ENCODE measurements at places on chromosomes 5 and 9.

GRCh38 chr5:78574731-78575161 is 73.8 kb downstream of the LHFPL2 start:
- no peak for DNase-seq

DNA sequence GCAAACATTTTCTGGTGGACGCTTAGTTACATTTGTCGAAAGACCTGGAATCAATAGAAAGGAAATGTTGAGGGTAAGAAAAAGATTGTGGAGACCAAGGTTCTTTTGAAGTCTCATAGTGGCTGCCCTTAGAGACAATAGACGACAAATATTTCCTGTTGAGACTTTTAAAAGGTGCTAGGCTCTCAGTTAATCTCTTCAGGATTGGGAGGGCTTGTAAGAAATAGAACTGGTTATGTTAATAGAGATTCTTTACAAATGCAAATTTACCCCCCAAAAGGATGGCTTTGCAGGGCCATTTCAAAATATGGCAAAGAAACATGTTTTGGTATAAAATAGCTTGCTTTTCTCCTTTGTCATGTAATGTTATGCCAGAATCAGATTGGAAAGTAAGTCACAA is 428.2 kb upstream of the CTNND2 start:
- no peak for DNase-seq

GRCh38 chr9:104774132-104774531 is 10.2 kb downstream of the NIPSNAP3B start:
- DNase-seq, result no peak

- DNase-seq, result no peak
These were observed 364 bp upstream of the SFXN1 start for GRCh38 chr5:175478008-175478383.

DNA sequence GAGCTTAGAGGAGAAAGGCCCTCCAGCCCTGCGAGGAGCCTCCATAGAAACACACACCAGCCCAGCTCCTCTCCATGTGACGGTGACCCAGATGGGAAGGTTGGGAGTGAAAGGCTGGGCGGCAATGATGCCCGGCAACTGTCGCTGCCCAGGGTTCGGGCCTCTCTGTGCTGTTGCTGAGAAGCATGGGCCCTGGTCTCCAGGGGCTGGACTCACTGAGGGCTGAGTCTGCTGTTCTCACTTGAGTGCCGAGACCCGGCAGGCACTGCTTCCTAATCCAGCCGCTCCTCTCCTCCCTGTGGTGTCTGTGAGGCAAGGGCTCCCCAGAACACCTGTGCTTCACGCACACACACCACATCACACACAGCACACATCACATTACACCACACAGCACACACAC is 493.6 kb downstream of the GADD45G start:
- DNase-seq, result no peak
